ENCODE measurements at places on chromosomes 11 and 22. TPM values are rescaled to one million over a fixed set of nuclear protein-coding genes. Genes with fewer than 3 reads are reported as not detected.

DNA sequence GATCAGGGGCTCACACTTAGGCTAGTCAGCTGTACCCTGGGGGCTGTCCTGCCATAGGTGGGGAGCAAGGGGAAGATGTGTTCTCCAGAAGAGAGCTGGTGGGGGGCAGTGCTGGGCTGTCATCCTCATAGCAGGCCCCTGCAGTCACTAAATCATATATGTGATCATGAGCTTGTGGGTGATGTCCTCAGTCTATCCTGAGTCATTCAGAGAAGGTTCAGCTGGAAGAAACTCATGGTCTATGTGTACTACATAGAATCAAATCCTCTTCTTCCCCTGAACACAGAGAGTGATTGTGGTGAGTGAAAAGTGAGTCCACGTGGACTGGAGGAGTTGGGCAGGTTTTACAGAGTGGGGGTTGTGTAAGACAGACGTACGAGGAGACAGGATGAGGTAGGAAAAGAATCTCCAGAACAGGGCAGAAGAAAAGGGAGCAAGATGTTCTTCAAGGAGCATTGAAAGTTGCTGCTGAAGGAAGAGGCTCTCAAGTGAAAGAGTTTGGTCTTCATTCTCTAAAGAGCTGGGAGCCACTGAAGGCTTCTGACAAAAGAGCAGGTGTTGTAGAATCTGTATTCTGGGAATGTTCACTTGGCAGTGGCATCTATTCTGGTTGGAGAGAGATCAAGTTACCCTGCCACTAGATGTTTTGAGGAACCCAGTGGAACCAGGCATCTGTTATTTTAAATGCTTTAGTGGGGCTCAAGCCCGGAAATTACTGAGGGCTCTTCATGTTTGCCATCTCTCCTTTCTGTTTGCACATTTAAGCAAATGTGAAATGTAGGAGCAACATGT lies 68.9 kb downstream of the C22orf31 start:
- no peak overlapping the region for H3K4me3 ChIP-seq
- H3K4me1 ChIP-seq, result peaks cover 12% of the 10 kb centered on the region
- no peak overlapping the region for H3K27ac ChIP-seq
- no peaks in the 10 kb centered on the region for H3K36me3 ChIP-seq

GRCh38 chr11:2661173-2662023 lies 38.4 kb downstream of the KCNQ1OT1 start:
- DNase-seq, result no peak
- H3K4me3 ChIP-seq, result no peak overlapping the region
- no peaks in the 10 kb centered on the region for H3K27me3 ChIP-seq
- no peaks in the 10 kb centered on the region for H3K4me1 ChIP-seq
- peaks cover 14% of the 10 kb centered on the region for H3K36me3 ChIP-seq

- no peaks in the 10 kb centered on the region for H3K36me3 ChIP-seq
- DNase-seq, result no peak
- no peak overlapping the region for H3K4me3 ChIP-seq
- no peaks in the 10 kb centered on the region for H3K27me3 ChIP-seq
- no peak overlapping the region for H3K27ac ChIP-seq
Observed at GRCh38 chr11:84560206-84560605, 1066.9 kb downstream of the DLG2 start.

DNA sequence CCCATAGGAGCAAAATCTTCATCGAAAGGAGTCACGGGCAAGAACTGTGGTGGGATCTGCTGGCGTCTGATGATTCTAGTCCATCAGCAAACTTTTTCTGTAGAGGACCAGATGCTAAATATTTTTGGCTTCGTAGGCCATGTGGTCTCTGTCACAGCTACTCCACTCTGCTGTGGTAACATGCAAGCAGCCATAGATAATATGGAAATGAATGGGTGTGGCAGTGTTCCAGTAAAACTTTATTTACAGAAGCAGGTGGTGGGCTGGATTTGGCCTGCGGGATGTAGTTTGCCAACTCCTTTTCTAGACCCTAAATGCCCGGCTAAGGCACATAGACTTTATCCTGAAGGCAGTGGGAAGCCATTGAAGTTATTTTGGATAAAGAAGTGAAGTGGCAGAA lies 32.9 kb downstream of the BMAL1 start:
- no peaks in the 10 kb centered on the region for H3K27me3 ChIP-seq
- peaks cover 34% of the 10 kb centered on the region for H3K4me1 ChIP-seq
- no peak for DNase-seq
- peaks cover 18% of the 10 kb centered on the region for H3K36me3 ChIP-seq

DNA sequence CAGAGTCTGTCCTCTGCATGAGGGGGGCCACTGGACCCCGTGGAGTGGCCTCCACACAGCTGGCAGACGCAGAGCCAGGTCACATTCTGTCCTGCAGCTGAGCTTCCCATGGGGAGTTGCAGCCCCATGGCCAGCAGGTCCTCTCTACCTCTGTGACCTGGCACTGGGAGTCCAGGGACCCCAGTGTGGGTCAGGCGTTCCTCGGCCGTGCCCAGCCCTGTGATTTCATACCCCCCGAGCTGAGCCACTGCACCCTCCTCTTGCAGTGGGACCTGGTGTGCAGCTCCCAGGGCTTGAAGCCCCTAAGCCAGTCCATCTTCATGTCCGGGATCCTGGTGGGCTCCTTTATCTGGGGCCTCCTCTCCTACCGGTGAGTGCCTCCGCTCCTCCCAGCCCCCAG lies 32.2 kb upstream of the SLC22A12 start:
- H3K27ac ChIP-seq, result no peak overlapping the region
- H3K4me3 ChIP-seq, result no peak overlapping the region
- peaks cover 11% of the 10 kb centered on the region for H3K4me1 ChIP-seq
- H3K27me3 ChIP-seq, result peaks cover 4% of the 10 kb centered on the region

DNA sequence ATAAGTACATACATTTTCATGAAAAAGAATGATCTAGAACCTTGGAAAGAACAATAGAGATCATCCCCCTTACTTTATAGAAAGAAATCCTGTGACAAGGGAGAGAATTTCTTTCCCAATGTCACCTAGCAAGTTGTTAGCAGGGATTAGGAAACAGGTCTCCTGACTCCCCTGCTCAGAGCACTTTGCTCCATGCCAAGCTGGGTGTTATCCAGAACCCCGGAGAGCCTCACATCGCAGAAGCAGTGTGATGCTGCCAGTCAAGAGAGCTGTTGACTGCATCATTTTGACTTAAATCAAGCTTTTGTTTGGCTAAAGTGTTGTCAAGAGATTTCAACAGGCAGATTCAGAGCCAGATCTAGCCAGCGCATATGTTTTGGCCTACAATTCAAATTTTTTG lies 3.6 kb upstream of the RRAS2 start:
- no peak for DNase-seq
- peaks cover 2% of the 10 kb centered on the region for H3K4me1 ChIP-seq
- H3K4me3 ChIP-seq, result no peak overlapping the region
- H3K27ac ChIP-seq, result no peak overlapping the region
- H3K27me3 ChIP-seq, result no peaks in the 10 kb centered on the region
- no peaks in the 10 kb centered on the region for H3K36me3 ChIP-seq

- no peak overlapping the region for H3K27ac ChIP-seq
- H3K27me3 ChIP-seq, result no peaks in the 10 kb centered on the region
- no peak for DNase-seq
- no peaks in the 10 kb centered on the region for H3K4me1 ChIP-seq
- H3K36me3 ChIP-seq, result no peaks in the 10 kb centered on the region
Observed at GRCh38 chr11:59967677-59968394, 4.0 kb downstream of the OOSP4A start.

DNA sequence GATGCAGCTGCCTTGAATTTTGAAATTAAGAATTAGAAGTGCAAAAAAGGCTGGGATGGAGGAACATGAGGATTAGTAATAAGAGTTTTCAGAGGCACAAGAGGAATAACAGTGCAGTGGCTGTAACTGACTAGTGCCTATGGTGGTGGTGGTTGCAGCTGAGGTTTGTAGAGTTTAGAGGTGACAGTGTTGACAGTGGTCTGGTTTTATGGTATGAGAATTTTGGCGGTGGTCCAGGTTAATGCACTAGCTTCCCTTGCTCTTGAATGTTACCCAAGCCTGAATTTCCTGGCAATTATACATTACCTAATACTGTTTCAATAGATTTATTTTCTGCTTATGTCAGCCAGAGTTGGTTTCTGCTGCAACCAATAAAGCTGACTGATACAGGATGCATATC lies 112.8 kb upstream of the C11orf87 start:
- no peaks in the 10 kb centered on the region for H3K4me1 ChIP-seq
- no peak for DNase-seq
- no peaks in the 10 kb centered on the region for H3K27me3 ChIP-seq
- H3K36me3 ChIP-seq, result no peaks in the 10 kb centered on the region

DNA sequence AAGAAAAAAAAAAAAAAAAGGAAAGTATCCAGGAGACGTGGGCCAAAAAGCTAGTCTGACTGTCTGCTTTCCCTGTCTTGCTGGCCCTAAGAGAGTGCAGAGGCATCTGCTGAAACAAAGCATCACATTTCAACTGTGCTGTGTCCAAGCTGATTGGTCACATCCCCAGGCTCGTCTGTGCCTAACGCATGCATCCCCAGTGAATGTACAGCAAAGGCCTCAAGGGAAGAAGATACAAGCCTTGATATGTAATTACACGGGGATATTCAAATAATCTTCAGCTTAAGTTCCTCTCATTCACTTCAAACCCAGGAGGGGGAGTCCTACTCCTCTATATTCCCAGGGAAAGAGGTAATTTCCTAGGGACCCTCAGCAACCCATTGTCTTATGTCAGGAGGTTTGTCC lies 5.4 kb upstream of the SORL1 start:
- H3K36me3 ChIP-seq, result no peaks in the 10 kb centered on the region
- no peaks in the 10 kb centered on the region for H3K27me3 ChIP-seq

GRCh38 chr11:22830082-22830414 lies 447 bp upstream of the SVIP start:
- no peak for DNase-seq
- H3K4me3 ChIP-seq, result peak overlapping the region; percentile 93
- H3K36me3 ChIP-seq, result peaks cover 15% of the 10 kb centered on the region
- H3K27me3 ChIP-seq, result no peaks in the 10 kb centered on the region
- H3K27ac ChIP-seq, result no peak overlapping the region
- peaks cover 9% of the 10 kb centered on the region for H3K4me1 ChIP-seq

GRCh38 chr11:65849771-65850216 lies 8.2 kb downstream of the CFL1 start:
- H3K36me3 ChIP-seq, result peaks cover 33% of the 10 kb centered on the region
- no peaks in the 10 kb centered on the region for H3K27me3 ChIP-seq
- no peak overlapping the region for H3K4me3 ChIP-seq
- no peak for DNase-seq

- no peak overlapping the region for H3K27ac ChIP-seq
- no peak for DNase-seq
- H3K27me3 ChIP-seq, result no peaks in the 10 kb centered on the region
- peaks cover 43% of the 10 kb centered on the region for H3K4me1 ChIP-seq
- no peak overlapping the region for H3K4me3 ChIP-seq
Observed at GRCh38 chr11:76830639-76831327, 29.9 kb upstream of the ACER3 start.

GRCh38 chr11:79059141-79059540 lies 381.7 kb downstream of the TENM4 start:
- no peak overlapping the region for H3K27ac ChIP-seq
- no peaks in the 10 kb centered on the region for H3K4me1 ChIP-seq
- H3K36me3 ChIP-seq, result no peaks in the 10 kb centered on the region

GRCh38 chr11:87006035-87006434 lies 31.7 kb upstream of the TMEM135 start:
- no peaks in the 10 kb centered on the region for H3K27me3 ChIP-seq
- no peaks in the 10 kb centered on the region for H3K36me3 ChIP-seq
- H3K4me3 ChIP-seq, result no peak overlapping the region
- no peak overlapping the region for H3K27ac ChIP-seq

GRCh38 chr11:811446-812245 lies 1.9 kb downstream of the RPLP2 start:
- peaks cover 33% of the 10 kb centered on the region for H3K36me3 ChIP-seq
- no peaks in the 10 kb centered on the region for H3K27me3 ChIP-seq
- H3K4me3 ChIP-seq, result peak overlapping the region; percentile 90
- H3K27ac ChIP-seq, result no peak overlapping the region
- DNase-seq, result no peak

DNA sequence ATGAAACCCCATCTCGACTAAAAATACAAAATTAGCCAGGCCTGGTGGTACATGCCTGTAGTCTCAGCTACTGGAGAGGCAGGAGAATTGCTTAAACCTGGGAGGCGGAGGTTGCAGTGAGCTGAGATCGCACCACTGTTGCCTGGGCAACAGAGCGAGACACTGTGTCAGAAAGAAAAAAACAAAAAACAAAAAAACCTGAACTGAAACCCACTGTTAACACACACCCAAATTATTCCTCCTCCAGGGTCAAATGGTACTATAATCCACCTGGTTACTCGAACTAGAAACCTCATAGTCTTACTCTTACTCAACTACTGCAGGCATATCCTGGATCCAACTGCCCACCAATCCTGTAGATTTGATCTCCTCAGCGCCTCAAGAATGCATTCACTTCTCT lies 35.5 kb downstream of the USP28 start:
- peaks cover 60% of the 10 kb centered on the region for H3K36me3 ChIP-seq
- H3K27ac ChIP-seq, result no peak overlapping the region
- no peaks in the 10 kb centered on the region for H3K4me1 ChIP-seq
- DNase-seq, result no peak
- no peak overlapping the region for H3K4me3 ChIP-seq
- H3K27me3 ChIP-seq, result no peaks in the 10 kb centered on the region

DNA sequence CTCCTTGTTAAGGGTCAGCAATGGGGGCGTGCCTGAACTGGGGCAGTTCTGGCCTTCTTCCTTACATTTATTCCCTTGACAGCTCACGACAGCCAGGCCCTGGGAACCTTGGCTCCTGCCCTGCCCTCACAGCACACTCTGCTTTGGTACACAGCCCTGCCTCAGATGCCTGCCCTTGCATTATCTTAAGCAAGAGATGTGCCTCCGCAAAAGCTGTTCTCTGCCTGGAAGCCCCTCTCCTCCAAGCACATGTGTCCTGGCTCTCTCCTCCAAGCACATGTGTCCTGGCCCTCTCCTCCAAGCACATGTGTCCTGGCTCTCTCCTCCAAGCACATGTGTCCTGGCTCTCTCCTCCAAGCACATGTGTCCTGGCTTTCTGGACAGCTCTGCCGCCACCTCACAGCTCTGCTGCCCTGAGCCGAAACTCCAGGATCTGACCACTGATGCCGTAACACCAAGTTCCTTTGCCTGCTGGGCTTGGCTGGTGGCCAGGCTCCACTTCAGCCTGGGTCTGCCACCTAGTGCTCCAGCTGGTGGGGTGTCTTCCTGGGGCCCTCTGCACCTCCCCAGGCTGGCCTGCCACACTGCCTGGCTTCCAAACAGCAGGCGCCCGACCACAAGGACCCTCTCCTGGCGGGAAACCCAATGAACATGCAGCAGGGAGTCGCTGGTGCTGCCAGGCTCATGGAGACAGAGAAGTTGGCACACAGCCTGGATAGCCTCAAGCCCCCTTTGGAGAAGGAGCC lies 53.0 kb downstream of the SCUBE1 start:
- H3K36me3 ChIP-seq, result no peaks in the 10 kb centered on the region
- no peaks in the 10 kb centered on the region for H3K27me3 ChIP-seq
- peak; percentile 70 for DNase-seq
- peak overlapping the region; percentile 54 for H3K27ac ChIP-seq
- H3K4me1 ChIP-seq, result peaks cover 41% of the 10 kb centered on the region
- H3K4me3 ChIP-seq, result peak overlapping the region; percentile 28

The MEI1 gene
- total RNA-seq, result 4.3 TPM

The YPEL1 gene
- total RNA-seq, result 7.6 TPM

The ACTN3 gene
- 0.24 TPM for total RNA-seq

The OR5T1 gene
- total RNA-seq, result not detected

The TRAF6 gene
- total RNA-seq, result 13.7 TPM

The IGSF9B gene
- 5.5 TPM for total RNA-seq

The ASCL2 gene
- total RNA-seq, result 1.7 TPM

The WNT11 gene
- total RNA-seq, result 9.2 TPM

The PDGFB gene
- 30.5 TPM for total RNA-seq

The JAML gene
- total RNA-seq, result 163 TPM

The KDELR3 gene
- 8.3 TPM for total RNA-seq

The SMIM35 gene
- total RNA-seq, result not detected
